NB4 (cell line): ENCODE measurements at places on chromosomes 7 and 10.
A peak's percentile ranks its signal among the peaks of the same experiment; 100 is the strongest.

DNA sequence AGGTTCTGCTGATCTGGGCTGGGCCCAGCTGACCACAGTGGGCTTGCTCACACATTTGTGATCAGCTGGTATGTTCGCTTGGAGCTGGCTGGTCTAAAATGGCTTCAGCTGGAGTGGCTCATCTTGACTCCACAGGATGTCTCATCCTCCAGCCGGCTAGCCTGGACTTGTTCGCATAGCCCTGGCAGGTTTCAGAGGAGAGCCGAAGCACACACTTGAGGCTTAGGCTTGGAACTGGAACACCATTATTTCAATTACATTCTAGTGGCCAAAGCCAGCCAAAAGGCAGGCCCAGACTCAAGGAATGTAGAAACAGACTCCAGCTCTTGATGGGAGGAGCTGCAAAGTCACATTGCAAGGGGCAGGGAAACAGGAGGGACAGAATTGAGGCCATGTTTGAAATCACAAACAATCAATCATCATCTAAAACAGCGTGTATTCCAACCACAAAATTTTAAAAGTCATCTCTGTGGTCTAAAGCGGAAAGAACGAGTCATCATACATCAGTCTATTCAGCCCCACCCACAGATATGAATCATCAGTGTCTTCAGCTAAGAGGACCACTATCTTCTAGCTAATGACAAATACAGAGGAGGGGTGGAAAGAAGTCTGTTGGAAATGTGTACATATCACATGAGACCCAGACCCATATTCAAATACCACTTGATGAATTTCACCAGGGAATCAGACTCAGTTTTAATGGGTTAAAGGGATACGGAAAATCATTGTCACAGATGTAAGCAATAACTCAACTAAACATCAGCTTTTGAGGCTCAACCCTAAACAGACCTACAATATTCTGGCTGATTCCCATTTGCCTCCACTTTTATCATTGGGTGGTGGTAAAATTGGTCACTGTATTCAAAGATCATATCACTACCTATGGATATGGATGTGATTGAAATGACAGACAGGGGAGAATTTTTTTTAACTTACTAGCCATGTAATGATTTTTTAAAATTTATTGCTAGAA is 139.0 kb upstream of the MKLN1 start:
- peak; percentile 95 for DNase-seq

DNA sequence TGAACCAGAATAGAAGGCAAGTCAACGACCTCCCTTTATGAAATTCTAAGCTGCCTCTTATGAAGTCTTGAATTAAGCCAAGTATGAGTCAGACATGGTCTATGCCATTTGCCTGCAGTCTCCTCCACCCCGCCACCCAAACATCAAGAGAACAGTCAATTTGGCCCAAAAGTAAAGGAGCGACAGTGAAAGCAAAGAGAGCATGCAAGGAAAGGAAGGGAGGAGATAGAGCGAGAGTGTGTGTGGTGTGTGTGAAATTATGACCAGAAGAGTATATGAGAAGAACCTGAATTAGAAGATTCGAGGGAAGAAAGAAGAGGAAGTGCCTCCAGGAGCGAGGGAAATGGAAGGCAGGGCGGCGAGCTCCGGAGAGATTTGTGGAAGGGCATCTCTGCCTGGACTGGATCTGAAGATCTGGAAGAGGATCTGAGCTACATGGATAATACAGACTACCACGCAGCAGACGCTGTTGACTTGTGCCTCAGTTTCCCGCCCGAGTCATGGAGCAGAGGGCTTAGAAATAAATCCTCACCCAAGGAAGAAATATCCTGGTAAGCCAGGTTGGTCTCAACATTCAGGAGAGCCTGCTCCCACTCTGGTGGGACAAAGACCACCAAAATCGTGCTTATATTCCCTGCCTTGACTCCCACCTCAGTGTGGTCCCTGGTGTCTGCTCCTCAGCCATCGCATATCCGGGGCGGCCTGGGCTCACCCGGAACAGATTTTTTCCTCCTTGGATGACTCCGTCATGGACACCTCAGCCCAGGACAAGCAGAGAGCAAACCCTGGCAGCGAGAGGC is 459 bp downstream of the ZDHHC6 start:
- peak; percentile 59 for DNase-seq

DNA sequence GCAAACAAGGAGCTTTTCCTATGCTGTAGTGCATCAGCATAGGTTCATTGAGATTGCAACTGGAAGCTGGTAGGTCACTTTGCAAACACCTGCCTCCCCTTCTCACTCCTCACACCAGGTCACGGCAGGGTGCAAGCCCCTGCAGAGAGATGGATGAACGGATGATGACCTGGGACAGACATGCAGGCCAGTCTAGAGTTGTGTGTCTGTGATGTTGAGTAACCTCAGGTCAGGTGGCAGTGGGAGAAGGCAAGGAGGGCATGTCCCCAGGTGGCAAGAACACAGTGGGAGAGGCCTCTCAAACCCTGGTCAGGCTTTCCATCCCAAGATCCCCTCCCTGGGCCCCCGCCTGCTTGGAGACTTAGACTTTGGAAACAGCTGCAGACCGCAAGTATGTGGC is 197.1 kb upstream of the LYZL2 start:
- DNase-seq = no peak

GRCh38 chr7:117857718-117858117 is 15.5 kb downstream of the CTTNBP2 start:
- no peak for DNase-seq

DNA sequence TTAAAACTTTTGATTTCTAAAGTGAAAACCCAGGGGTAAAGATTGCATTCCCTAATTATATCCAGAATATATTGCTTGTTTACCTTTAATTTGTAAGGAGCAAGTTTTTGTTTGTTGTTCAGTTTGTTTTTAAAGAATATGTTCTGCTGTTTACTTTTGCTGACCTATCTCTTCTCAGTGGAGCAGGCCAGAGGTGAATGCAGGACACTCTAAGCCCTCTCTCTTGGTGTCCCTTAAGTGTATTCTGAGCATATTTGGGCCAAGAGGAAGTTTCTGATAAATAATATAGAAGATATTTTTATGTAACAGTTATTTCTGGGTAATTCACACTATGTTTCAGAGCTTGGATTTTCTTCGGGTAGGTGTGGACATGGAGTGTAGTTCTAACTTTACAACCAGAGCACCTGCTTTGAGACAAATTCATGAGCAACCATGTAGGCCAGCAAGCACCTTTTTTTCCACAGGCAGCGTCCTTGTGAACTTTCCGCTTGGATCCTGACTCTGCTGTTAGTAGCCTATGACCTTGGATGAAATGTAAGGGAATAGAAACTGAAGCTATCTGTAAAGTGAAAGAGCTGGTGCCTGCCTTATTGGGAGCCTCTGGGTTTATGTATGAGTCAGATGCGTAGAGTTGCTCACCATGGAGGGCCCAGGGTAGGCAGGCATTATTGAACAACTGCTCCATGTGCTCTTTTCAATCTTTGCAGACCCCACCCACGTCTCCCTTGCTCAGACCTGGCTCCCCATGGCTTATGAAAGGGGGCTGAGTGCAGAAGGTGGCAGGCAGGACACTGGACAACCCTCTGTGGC is 16.1 kb downstream of the OGDH start:
- no peak for DNase-seq

GRCh38 chr10:84525120-84525806 is 196.9 kb downstream of the CCSER2 start:
- DNase-seq = no peak
